GM23248 (cell line): ENCODE measurements at places on chromosomes 5 and 9.

DNA sequence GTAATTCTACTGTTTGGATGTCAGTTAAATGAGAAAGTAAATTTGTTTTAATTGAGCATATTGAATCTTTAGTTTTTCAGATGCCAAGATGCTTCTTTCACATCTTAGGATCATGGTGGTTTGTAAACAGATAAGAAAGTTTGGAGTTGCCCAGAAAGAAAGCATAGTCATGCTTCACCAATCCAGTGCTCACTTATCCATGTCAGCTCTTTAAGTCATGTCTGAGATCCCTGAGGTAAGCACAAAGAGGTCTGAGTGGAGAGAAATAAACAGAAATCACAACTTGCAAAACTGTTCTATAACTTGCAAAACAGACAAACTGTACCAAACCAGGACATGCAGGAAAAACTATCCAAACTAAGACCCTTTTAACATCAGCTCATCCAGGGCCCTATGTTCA, 87.7 kb downstream of the OSTF1 start:
- no peak for DNase-seq

DNA sequence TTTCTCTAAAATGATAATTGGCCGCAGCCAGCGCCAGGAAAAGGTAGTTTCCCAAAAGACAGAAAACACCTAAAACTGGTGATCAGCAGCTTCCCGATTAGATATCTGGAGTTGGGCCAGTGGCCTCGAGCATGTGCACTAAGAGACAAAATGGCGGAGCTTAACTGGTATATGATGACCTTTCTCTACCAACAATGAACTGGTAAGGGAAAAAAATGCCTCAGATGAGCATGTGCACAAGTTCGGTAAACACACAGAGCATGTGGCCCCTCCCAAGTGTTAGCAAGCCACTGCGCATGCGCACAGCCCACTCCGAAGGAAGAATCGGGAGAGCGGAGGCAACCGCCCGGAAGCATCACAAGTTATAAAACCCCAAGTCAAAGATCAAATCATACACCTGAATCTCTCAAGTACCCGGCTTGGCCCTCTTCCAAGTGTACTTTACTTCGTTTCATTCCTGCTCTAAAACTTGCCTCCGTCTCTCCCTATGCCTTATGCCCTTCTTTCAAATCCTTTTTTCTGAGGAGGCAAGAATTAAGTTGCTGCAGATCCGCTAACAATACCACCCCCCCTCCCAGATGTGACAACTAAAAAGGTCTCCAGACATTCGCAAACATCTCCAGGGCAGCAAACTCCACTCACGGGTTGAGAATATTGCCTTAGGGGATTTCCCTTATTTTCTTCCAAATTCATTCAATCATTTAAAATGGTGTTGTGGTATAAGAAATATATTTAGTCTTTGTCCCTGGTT, 15.0 kb upstream of the PTBP3 start:
- peak; percentile 87 for DNase-seq

GRCh38 chr5:6803981-6804550, 90.8 kb downstream of the TENT4A start:
- no peak for DNase-seq

GRCh38 chr5:10251405-10251804, 1.3 kb downstream of the CCT5 start:
- no peak for DNase-seq
